ENCODE measurements at places on chromosomes 13 and 19. TPM values are rescaled to one million over a fixed set of nuclear protein-coding genes. Genes with fewer than 3 reads are reported as not detected.
A peak's percentile ranks its signal among the peaks of the same experiment; 100 is the strongest.

GRCh38 chr19:1975162-1975480 lies 34.1 kb downstream of the CSNK1G2 start:
- DNase-seq: no peak

DNA sequence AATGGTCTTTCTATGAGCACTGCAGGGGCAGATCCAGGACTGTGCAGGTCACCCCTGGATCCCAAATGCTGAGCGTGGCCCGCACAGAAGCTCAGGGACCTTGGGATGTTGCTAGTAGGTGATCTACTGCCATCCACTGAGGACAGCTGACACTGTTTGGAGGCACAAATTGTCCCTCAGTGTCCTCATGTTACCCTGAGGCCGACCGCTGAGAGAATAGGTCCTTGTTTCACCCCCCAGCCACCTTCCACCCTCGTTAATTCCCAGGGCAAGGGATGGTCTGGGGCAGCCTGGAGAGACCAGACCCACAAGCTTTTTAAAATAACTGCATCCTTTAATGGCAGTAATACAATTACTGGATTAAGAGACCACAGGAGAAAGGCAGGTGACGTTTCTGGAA lies 15.4 kb upstream of the TMEM160 start:
- no peak for DNase-seq

DNA sequence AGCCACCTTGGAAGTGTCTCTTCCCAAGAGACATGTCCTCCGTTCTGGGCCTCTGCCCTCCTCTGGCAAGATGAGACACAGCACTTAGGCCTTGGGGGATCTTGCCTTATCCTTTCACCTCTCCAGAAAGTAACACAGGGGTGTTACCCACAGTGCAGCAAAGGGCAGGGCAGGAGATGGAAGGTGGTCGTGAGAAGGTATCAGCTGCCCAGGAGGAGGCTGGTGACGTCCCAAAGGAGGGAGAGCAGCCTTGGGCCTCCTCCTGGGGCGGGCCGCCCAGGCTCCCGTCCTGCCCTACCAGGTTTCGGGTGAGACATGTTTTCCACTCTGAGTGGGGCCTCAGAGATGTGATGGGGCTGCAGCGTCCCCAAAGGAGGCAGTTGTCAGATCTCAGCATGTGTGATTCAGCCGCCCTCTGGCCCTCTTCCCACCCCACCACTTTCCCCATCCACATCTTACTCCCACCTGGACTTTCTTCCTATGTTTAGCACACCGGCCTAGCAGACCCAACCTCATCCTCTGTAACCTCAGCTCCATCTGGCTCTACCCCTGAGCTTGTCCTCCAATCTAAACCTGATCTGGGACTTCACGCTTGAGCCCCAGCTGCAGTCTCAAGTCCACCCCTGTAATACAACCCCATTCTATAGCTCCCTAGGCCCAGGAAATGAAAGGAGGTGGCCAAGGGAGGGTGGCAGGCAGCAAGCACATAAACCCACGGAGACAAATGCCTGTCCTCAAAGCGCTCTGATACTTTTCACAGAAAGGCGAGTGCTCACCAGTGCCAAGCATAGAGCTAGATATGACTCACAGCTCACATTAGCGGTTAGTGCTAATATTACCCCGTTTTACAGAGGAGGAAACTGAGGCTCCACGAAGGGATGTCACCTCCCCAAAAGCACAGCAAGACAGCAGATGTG lies 9.3 kb downstream of the POU2F2 start:
- no peak for DNase-seq

DNA sequence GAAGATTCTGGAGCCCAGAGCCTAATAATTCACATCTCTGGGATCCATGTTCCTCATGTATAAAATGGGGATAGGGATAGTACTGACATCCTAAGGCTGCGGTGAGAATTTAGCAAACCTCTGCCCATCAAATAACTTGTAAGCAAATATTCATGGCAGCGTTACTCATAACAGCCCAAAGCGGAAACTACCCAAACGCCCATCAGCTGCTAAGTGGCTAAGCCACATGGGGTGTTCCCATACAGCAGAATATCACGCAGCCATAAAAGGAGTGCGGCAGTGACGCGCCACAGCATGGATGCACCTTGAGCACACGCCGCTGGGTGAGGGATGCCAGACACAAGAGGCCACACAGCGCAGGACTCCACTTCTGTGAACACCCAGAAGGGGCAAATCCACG lies 19.7 kb downstream of the VRK3 start:
- no peak for DNase-seq

ZNF808 gene
- total RNA-seq: 16.8 TPM

DNA sequence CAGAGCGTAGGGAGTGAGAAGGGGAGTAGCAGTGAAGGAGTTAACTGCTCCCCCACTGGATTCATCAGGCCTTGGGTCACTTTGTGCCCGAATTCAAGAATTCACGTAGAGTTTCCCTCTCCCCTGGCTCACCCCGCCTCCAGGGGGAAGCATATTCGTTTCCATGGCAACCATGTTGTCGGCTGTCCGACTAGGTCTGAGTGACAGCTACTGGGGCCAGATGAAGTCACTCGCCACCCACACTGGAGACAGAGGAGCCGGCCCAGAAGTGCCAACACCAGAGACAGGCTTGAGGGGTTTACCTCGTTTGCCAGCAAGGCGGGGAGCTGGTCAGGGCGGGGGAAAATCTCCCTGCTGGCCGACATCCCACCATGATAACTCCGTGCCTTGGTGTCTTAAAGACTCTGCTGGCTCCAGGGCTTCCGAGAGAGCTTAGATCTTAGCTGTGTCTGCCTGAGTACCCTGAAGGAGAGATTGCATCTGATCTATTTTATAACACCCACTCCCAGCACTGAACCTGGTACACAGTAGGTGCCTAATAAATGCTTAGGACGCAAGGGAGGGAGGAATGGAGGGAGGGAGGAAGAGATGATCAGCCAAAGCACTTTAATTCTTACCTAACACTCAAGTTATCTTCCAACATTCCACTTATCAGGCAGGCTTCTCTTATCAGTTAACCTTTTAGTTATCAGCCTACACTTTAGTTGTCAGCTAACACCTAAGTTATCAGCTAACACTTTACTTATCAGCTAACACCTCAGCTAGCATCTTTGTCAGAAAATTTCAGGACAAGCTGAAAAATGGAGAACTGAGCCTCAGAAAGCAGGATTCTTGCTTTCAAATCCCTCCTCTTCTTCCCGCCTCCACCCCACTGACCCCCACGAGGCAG lies 57.2 kb upstream of the ZNRF4 start:
- no peak for DNase-seq

PODNL1 gene
- total RNA-seq: 0.89 TPM

DNA sequence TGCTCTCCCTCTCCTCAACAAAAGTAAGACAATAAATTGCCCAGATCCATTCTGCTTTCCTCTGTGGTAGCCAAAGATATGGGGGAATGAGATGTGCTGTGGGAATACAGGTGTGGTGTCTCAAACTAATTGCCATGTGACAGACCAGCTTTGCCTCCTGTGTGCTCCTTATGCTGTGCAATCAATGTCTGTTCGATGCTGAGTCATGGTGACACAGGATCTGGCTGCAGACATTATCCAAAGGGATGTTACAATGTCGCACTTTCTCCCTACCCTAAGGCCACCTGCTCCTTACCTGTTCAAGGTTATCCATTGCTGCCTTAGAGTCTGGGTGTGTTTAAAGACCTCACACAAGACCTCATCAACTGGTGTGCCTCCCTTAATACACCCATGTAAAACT lies 32.5 kb downstream of the FGF14 start:
- peak; percentile 40 for DNase-seq

MYO9B gene
- 28.7 TPM for total RNA-seq

- DNase-seq: no peak
Observed at GRCh38 chr13:92460479-92460878, 766.1 kb upstream of the GPC6 start.

SLC7A10 gene
- not detected for total RNA-seq

DNA sequence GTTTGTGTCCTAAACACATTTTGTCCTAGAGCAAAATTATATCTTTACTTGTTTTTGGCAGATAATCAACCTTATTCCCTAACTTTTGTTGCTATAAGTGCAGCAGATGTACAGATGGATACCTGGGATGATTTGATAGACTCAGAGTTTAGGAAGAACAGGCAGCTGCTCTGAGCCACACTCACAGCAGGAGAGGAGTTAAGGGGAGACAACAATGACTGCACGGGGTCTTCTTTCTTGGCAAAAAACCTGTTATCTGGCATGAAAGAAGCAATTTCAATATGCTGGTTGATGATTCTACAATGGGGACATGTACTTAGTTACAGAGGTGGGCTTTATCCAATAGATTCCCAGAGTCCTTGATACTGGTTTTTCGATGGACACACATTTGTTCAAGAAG lies 258.9 kb upstream of the PCDH9 start:
- DNase-seq: no peak

FBXL12 gene
- 16.7 TPM for total RNA-seq

DNA sequence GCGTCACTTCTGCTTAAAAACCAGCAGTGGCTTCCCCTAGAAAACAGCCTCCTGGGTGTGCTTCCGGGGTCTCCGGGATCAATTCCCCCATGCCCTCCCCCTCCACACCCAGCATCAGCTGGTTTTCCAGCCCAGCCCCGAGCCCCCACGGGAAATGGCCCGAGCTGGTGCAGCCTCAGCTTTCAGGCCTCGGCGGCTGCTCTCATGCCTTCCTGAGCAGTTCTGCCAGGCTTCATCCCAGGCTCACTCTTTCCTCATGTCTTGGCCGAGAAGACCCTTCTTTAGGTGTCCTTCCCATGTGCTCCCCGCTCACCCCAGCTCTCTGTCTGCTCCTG lies 103.1 kb upstream of the RNF113B start:
- DNase-seq: no peak

GRCh38 chr13:90686442-90686841 lies 661.0 kb upstream of the MIR17HG start:
- peak; percentile 77 for DNase-seq

ZNF723 gene
- total RNA-seq: not detected

GRCh38 chr13:80235166-80235966 lies 105.6 kb downstream of the SPRY2 start:
- peak; percentile 97 for DNase-seq

HSPB6 gene
- 0.65 TPM for total RNA-seq

LRG1 gene
- 0.17 TPM for total RNA-seq

- DNase-seq: no peak
Observed at GRCh38 chr13:108987944-108988343, 358.5 kb downstream of the MYO16 start.

- DNase-seq: no peak
Observed at GRCh38 chr13:59877933-59878332, 285.8 kb downstream of the DIAPH3 start.

C19orf73 gene
- 0.45 TPM for total RNA-seq

GRCh38 chr13:110360598-110360997 lies 53.5 kb downstream of the COL4A2 start:
- no peak for DNase-seq

DNA sequence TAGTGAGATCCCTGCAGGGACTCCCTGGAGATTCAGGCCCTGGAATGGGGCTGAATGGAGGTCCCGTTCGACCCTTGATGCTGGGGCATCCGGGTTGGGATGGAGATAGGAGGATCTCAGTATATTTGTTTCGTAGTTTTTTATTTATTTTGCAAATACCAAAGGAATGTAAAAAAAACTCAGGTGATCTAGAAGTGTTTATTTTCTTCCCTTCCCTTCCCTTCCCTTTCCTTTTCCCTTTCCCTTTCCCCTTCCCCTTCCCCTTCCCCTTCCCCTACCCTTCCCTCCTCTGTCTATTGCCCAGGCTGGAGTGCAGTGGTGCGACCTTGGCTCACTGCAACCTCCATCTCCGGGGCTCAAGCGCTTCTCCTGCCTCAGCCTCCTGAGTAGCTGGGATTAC lies 4.5 kb downstream of the GTPBP3 start:
- DNase-seq: no peak

DNA sequence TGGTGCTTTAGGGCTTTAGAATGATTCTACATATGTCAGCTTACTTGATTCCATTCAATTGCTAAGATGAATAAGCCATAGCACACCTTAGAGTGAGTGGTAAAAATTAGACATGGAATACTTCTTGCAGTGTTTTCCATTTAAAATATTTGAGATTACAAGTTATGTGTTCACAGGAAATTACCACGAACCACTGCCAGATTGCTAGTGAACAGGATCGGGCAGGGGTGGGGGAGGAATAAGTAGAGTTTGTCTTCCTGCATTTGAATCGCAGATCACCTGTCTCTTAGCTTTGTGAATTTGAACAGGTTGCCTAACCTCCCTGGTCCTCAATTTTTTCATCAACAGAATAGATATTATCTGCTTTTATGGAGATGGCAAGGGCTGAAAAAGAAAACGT lies 124.6 kb downstream of the GGACT start:
- no peak for DNase-seq

- no peak for DNase-seq
Observed at GRCh38 chr19:23512151-23512925, 117.1 kb upstream of the ZNF91 start.

GRCh38 chr13:36530050-36530789 lies 97.9 kb downstream of the CCNA1 start:
- peak; percentile 73 for DNase-seq

HS6ST3 gene
- total RNA-seq: under 0.01 TPM

DNA sequence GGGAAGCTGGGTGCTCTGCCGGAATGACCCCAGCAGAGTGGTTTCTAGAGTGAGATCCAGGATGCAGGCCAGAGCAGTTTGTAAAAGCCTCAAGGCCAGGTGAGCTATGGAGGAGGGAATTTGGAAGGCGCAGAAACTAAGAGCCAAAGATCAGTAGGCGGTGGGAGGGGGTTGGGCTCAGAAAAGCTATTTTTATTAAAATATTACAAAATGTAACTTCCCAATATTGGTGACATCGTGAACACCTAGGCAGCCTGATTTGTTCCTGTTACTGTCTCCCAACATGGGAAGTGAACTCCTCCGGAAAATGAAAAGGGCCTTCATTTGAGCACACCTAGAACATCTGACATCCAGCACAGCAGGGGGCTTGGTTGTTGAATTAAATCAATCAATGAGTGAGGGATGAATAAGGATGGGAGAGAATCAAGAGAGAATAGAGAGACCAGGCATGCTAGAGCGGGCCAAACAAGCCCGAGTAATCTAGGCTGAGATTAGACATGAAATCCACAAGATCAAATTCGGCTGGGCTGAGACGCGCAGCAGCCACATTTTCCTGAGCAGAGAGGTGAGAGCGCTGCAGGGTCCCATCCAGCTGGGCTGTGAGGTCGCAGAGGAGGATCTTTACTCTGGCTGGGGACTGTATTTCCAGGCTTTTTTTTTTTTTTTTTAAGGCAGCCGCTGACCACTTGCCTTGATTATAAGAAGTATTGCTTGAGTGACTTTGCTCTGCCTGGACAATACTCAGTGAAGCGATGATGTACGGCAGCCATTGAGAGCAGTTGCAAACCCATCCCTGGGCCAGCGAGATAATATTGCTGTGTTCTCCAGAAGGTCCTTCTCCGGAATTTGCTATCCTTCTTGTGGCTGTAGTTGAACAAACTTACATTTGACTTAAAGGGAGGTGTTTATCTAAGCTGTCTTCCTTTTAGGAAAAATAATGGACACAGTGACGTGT lies 178.0 kb upstream of the KL start:
- peak; percentile 40 for DNase-seq

DNA sequence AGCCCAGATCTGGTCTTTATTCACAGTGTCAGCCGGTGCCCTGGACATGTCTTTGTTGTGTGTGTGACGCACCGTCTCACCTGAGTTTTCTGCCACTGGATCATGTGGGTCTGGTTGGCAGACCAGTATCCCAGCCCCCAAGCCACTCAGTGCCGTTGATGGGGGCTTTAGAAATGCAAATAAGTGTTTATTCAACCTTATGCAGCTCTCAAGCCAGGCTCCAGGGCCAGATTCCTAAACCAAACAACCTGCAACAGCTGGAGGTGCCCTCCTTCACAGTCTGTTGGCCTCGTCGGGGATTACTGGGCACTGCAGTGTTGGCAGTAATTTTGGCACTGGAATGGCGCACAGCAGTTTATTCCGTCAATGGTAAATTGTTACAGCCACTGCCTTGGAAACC lies 21.6 kb downstream of the FAM124A start:
- no peak for DNase-seq

GRCh38 chr19:48258350-48258749 lies 2.6 kb upstream of the CARD8 start:
- DNase-seq: no peak
